ENCODE measurements at places on chromosomes 6 and 20. TPM values are rescaled to one million over a fixed set of nuclear protein-coding genes. Genes with fewer than 3 reads are reported as not detected.

TSPO2 gene
- total RNA-seq = not detected

MRAP2 gene
- total RNA-seq = 0.75 TPM

SLC35D3 gene
- total RNA-seq = not detected

LHFPL5 gene
- not detected for total RNA-seq

HSPA1L gene
- total RNA-seq = 1.2 TPM

TAAR5 gene
- total RNA-seq = not detected

DNA sequence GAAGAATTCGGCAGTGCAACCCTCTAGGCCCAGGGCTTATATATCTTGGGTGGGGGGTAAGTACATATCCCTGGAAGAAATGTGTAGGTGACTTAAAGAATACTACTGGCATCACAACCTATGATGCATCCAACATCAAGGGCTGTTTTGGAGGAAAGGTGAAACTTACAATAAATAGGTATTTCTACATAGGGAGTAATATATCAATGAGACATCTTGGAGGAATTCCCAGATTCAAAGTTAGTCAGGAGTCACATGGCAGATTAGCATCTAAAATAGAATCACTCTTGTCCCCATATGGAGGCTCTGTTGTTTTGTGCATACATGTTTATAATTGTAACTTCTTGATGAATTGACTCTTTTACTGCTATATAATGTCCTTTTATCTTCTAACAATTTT is 375.5 kb downstream of the PAX1 start:
- H3K4me1 ChIP-seq = no peaks in the 10 kb centered on the region
- no peaks in the 10 kb centered on the region for H3K27me3 ChIP-seq
- H3K27ac ChIP-seq = no peak overlapping the region
- no peaks in the 10 kb centered on the region for H3K36me3 ChIP-seq

- H3K27me3 ChIP-seq = peaks cover 32% of the 10 kb centered on the region
- peaks cover 8% of the 10 kb centered on the region for H3K4me1 ChIP-seq
- no peak overlapping the region for H3K4me3 ChIP-seq
- H3K27ac ChIP-seq = no peak overlapping the region
- no peaks in the 10 kb centered on the region for H3K36me3 ChIP-seq
Measured at GRCh38 chr6:108837236-108837971, 10.8 kb upstream of the ARMC2 start.

- peak overlapping the region; percentile 45 for H3K27ac ChIP-seq
- no peaks in the 10 kb centered on the region for H3K36me3 ChIP-seq
- no peaks in the 10 kb centered on the region for H3K27me3 ChIP-seq
- H3K4me3 ChIP-seq = no peak overlapping the region
- peaks cover 71% of the 10 kb centered on the region for H3K4me1 ChIP-seq
Measured at GRCh38 chr20:21225215-21225947, 77.8 kb upstream of the XRN2 start.

GRCh38 chr6:28142446-28142845 is 763 bp downstream of the ZKSCAN8 start:
- no peak for DNase-seq
- H3K4me1 ChIP-seq = peaks cover 21% of the 10 kb centered on the region
- H3K4me3 ChIP-seq = peak overlapping the region; percentile 92
- H3K36me3 ChIP-seq = peaks cover 22% of the 10 kb centered on the region

DNA sequence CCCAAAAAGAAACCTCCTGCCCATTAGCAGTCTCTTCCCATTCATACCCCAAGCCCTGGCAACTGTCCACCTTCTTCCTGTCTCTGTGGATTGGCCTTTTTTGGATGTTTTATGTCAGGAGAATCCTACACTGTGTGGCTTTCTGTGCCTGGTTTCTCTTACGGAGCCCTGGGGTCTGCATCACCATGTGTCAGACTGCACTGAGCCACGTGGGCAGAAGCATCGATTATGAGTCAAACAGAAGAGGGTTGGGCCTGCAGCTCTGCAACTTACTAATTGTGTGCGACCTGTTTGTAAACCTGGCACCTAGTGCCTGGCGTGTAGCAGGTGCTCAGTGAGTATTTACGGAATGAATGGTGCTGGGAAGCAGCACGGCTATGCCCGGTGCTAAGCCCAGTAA is 62.6 kb downstream of the IGF2R start:
- no peak overlapping the region for H3K4me3 ChIP-seq
- no peak for DNase-seq
- H3K27ac ChIP-seq = no peak overlapping the region
- H3K27me3 ChIP-seq = no peaks in the 10 kb centered on the region
- H3K4me1 ChIP-seq = peaks cover 8% of the 10 kb centered on the region

- peaks cover 27% of the 10 kb centered on the region for H3K27me3 ChIP-seq
- no peak for DNase-seq
- no peak overlapping the region for H3K4me3 ChIP-seq
- H3K4me1 ChIP-seq = peaks cover 8% of the 10 kb centered on the region
- no peak overlapping the region for H3K27ac ChIP-seq
- H3K36me3 ChIP-seq = no peaks in the 10 kb centered on the region
Measured at GRCh38 chr6:150590446-150590845, 9.2 kb upstream of the PLEKHG1 start.

DNA sequence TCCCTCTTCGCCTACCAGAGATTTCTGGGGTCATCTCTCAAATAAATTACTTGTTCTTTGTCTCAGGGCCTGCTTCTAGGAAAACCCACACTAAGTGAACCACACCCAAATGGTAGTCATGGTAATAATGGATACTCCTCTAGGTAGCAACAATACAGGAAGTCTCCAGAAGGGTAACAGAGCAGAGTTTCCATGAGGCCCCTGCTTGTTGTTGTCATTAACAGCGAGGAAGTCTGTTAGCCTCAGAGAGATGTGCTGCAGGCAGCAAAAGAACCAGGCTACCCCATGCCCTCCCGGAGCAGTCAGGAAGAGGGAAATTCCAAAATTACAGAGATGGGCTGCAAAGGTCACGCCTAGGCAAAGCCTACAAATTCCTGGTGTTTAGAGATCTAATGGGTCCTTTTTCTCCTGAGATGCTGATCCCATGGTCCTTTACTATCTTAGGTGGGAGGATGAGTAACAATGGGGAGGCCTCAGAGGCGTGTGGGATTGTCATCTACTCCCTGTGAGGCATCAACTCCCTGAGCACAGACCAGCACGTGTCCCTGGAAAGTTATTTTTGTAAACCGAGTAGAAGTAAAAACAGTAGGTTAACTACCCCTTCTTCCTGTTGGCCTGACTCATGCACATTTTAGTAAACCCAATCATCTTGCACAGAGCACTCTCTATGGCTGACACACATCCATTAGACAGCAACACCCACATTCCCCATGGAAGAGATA is 10.1 kb downstream of the ISM1 start:
- no peaks in the 10 kb centered on the region for H3K36me3 ChIP-seq
- no peak overlapping the region for H3K27ac ChIP-seq
- H3K4me1 ChIP-seq = no peaks in the 10 kb centered on the region
- H3K27me3 ChIP-seq = no peaks in the 10 kb centered on the region

DNA sequence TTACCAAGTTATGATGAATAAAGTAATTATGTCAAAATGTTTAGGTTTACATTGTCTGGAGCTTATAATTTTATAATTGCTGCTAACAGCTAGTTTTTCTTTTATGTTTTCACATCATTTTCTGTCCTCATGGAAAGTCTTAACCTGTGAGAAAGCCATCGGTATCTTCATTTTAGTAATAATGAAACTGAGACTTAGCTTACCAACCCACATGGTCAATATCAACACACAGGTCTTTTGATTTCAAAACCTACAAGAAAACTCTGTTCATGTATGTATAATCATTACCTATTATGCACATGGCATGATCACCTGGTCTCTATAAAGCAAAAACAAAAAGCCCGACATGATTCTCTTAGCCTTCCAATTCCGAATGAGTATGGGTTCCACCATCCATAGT is 61.9 kb downstream of the KCNQ5 start:
- H3K36me3 ChIP-seq = no peaks in the 10 kb centered on the region
- no peak overlapping the region for H3K4me3 ChIP-seq
- H3K27me3 ChIP-seq = no peaks in the 10 kb centered on the region

DNA sequence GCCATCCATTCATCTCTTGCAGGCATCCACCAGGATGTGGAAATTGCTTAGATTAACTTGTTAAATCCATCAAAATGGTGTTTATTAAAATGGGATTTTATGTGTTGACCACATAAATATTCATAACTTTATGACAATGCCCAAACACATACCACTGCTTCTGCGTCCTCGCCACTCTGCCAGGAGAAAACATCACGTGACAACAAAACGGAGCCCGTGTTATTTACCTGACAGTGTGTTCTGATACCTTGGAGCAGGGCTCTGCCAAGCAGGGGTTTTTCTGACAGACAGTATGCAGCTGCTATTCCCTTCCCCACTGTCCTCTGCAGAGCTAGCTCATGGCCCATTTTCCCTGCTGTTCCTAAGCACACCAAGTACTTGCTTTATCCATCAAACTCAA is 279.5 kb upstream of the CHD6 start:
- no peak overlapping the region for H3K27ac ChIP-seq
- H3K27me3 ChIP-seq = no peaks in the 10 kb centered on the region
- peaks cover 6% of the 10 kb centered on the region for H3K4me1 ChIP-seq
- DNase-seq = no peak
- no peaks in the 10 kb centered on the region for H3K36me3 ChIP-seq

- no peaks in the 10 kb centered on the region for H3K36me3 ChIP-seq
- no peaks in the 10 kb centered on the region for H3K4me1 ChIP-seq
- H3K27me3 ChIP-seq = peaks cover 83% of the 10 kb centered on the region
- no peak for DNase-seq
Measured at GRCh38 chr6:44289726-44290260, 19.5 kb downstream of the TMEM151B start.

DNA sequence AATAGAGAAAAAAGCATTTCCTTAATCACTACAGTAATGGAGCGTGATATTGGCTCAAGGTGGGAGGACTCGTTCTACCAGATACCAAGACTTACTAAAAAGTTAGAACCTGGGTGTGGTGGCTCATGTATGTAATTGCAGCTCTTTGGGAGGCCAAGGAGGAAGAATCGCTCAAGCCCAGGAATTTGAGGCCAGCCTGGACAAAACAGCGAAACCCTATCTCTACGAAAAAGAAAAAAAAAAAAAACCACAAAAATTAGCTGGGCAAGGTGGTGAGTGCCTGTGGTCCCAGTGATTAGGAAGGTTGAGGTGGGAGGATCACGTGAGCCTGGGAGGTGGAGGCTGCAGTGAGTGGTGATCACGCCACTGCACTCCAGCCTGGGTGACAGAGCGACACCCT is 24.0 kb upstream of the ATRN start:
- no peaks in the 10 kb centered on the region for H3K36me3 ChIP-seq
- H3K4me1 ChIP-seq = peaks cover 17% of the 10 kb centered on the region
- H3K27me3 ChIP-seq = no peaks in the 10 kb centered on the region

DNA sequence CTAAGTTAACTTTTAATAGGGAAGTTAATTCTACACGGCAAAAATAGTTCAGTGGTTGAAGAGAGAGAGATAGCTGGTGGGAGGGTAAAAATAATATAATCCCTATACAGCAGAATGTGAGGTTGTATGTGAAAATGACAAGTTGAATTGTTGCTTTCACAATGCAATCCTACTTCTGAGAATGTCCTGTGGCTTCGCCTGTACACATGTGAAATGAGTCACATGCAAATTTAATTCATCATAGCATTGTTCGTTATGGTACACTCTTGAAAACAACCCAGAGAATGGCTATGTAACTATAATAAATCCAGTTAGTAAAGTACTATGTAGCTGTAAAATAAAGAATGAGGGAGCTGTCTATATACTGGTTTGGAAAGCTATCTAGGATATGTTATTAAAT is 46.0 kb upstream of the HINT3 start:
- H3K27me3 ChIP-seq = no peaks in the 10 kb centered on the region
- no peak overlapping the region for H3K27ac ChIP-seq
- H3K4me3 ChIP-seq = no peak overlapping the region
- no peak for DNase-seq

GRCh38 chr20:22374066-22374465 is 210.3 kb downstream of the FOXA2 start:
- no peak overlapping the region for H3K27ac ChIP-seq
- H3K4me1 ChIP-seq = peaks cover 7% of the 10 kb centered on the region
- no peak for DNase-seq
- H3K36me3 ChIP-seq = no peaks in the 10 kb centered on the region
- H3K4me3 ChIP-seq = no peak overlapping the region

DNA sequence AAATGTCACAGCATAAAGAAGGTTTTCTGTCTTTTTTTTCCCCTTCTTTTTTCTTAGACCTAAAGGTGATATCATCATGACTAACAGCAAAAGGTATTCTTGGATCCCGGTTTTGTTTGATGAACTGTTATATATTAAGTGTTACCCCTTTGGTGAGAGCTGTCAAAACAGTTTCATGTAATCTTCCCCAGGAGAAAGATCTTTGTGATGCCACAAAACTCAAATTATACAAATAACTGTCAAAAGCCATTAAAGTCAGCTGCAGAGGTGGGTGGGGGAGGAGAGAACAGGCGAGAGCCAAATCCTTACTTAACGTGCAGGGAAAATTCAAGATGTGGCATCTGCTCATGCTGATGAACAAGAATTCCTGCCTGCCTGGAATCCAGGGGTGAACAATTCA is 258.2 kb downstream of the BMP7 start:
- peak overlapping the region; percentile 69 for H3K27ac ChIP-seq
- DNase-seq = peak; percentile 16
- peaks cover 52% of the 10 kb centered on the region for H3K4me1 ChIP-seq
- peaks cover 7% of the 10 kb centered on the region for H3K27me3 ChIP-seq

DNA sequence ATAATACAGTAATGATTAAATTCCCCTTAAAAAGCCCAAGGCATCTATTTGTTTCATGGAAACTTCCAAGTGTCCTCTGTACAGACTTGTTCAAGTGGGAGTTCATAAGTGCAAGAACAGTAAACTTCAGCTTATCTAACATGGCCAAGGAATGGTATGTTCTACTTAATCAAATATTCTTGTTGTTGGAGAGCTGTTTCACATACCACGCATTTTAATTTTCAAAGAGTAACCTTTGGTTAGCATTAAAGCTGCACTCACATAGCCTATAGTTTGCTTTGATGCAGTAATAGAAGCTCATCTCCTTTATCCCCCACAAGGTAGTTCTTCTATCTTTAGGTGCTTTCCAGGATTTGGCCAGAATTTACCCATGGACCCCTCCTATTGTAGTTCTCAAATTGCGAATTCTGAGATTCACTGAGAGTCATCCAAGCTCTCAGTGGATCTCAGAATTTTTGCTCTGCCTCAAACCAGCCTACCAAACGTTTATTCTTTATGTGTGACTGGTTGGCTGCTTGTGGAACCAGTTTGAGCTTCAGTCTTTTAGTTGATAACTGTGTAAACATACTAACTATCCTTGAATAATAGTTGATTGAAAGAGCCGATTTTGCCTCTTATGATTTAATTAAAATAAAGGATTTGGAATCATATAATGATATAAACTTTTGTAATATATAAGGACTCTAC is 668.0 kb upstream of the FLRT3 start:
- H3K4me1 ChIP-seq = no peaks in the 10 kb centered on the region
